Naive thymus-derived CD4-positive, alpha-beta T cell (primary cell): ENCODE measurements at places on chromosomes 2 and 18. TPM values are rescaled to one million over a fixed set of nuclear protein-coding genes. Genes with fewer than 3 reads are reported as not detected.

The LYPD6 gene
- not detected for total RNA-seq

The GORASP2 gene
- total RNA-seq = 72.1 TPM

The KCNK3 gene
- not detected for total RNA-seq

- no peak for DNase-seq
- H3K36me3 ChIP-seq = no peaks in the 10 kb centered on the region
- no peaks in the 10 kb centered on the region for H3K27me3 ChIP-seq
- H3K4me3 ChIP-seq = no peak overlapping the region
These were observed 44.2 kb upstream of the DYNC2LI1 start for GRCh38 chr2:43729491-43730174.

DNA sequence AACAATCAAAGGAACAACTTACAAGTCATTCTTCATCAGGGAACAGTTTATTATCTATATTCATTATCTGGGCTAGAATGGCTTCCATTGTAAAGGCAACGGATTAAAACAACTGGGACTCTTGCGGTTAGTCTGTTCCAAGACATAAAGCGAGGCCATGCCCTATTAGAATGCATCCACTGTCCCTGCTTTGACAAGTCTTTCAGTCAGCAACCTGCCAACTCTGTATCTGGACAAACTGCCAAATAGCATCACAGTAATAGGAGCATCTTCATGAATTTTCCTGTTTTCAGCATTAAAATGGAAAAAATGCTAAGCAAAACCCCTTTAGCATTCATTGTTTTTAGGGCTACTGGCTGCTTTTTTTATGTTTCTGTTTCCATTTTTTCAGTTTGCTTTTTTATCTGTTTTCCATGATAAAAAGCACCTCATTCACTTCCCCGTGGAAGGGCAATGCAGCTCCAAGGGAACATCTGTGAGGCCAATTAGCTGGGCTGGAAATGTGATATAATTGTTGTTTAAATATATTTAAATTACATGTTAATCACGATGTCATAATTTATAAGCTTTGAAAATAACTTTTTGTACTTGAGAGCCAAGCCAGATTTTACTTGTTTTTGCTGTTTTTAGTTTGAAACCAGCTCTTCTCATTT is 834.3 kb downstream of the CPS1 start:
- no peaks in the 10 kb centered on the region for H3K27me3 ChIP-seq
- H3K27ac ChIP-seq = no peak overlapping the region
- no peaks in the 10 kb centered on the region for H3K36me3 ChIP-seq
- no peak overlapping the region for H3K4me3 ChIP-seq

GRCh38 chr18:59072727-59073421 is 66.8 kb upstream of the SEC11C start:
- H3K4me3 ChIP-seq = no peak overlapping the region
- H3K4me1 ChIP-seq = no peaks in the 10 kb centered on the region
- H3K27ac ChIP-seq = no peak overlapping the region
- H3K27me3 ChIP-seq = no peaks in the 10 kb centered on the region
- no peaks in the 10 kb centered on the region for H3K36me3 ChIP-seq
- DNase-seq = no peak

- no peak overlapping the region for H3K4me3 ChIP-seq
- no peak overlapping the region for H3K27ac ChIP-seq
- no peak for DNase-seq
- no peaks in the 10 kb centered on the region for H3K27me3 ChIP-seq
- H3K4me1 ChIP-seq = no peaks in the 10 kb centered on the region
These were observed 20.7 kb downstream of the GNLY start for GRCh38 chr2:85714841-85715240.

GRCh38 chr2:216181351-216181750 is 72.2 kb downstream of the XRCC5 start:
- H3K4me3 ChIP-seq = no peak overlapping the region
- H3K36me3 ChIP-seq = no peaks in the 10 kb centered on the region
- H3K27me3 ChIP-seq = no peaks in the 10 kb centered on the region
- peaks cover 6% of the 10 kb centered on the region for H3K4me1 ChIP-seq

DNA sequence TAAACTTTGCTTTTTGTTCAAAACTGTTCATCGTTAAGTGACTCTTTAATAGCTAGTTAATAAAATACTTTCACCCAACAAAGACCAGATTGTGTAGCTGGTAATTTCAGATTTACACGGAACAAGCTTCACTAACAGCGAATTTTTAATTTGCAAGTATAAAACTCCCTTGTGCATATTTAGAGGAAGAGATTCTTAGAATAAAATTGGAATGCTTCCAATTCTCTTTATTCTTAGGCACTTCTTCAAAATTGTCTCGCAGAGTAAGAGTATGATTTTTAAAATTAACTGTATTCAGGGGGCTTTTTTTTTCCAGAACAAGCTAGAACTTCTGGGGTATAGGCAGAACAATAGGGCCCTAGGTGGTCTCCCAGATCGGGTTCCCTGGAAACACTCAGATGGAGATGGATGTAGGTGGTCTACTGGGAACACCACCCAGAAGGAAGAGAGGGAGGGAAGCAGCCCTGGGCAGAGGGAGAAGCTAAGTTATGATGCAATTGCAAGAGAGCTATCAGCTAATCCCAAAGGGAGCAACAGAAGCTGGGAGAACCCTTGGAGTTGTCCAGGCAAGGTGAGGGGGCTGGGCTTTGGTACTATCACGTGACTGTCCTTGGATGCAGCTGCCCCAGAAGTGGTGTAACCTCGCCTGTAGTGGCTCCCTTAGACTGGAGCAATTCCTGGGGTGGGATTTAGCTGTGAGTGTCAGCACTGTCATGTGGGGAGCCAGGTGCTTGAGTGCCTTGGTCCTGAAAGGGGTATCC is 151.7 kb upstream of the ASB18 start:
- H3K4me3 ChIP-seq = no peak overlapping the region
- no peak overlapping the region for H3K27ac ChIP-seq
- peaks cover 3% of the 10 kb centered on the region for H3K27me3 ChIP-seq
- DNase-seq = no peak
- no peaks in the 10 kb centered on the region for H3K36me3 ChIP-seq

- H3K27me3 ChIP-seq = no peaks in the 10 kb centered on the region
- H3K4me3 ChIP-seq = no peak overlapping the region
- H3K27ac ChIP-seq = no peak overlapping the region
- no peaks in the 10 kb centered on the region for H3K4me1 ChIP-seq
These were observed 40.0 kb upstream of the ACKR3 start for GRCh38 chr2:236529606-236530005.

GRCh38 chr2:101152272-101153076 is 1.3 kb upstream of the TBC1D8 start:
- H3K27ac ChIP-seq = no peak overlapping the region
- no peak for DNase-seq
- no peaks in the 10 kb centered on the region for H3K27me3 ChIP-seq
- peak overlapping the region; percentile 40 for H3K4me3 ChIP-seq

- no peaks in the 10 kb centered on the region for H3K27me3 ChIP-seq
- no peak overlapping the region for H3K27ac ChIP-seq
- H3K4me3 ChIP-seq = no peak overlapping the region
- H3K4me1 ChIP-seq = no peaks in the 10 kb centered on the region
- H3K36me3 ChIP-seq = no peaks in the 10 kb centered on the region
These were observed 51.4 kb downstream of the TMEM178A start for GRCh38 chr2:39717067-39717466.

- no peak for DNase-seq
- no peaks in the 10 kb centered on the region for H3K36me3 ChIP-seq
- H3K27ac ChIP-seq = no peak overlapping the region
- no peak overlapping the region for H3K4me3 ChIP-seq
- peaks cover 30% of the 10 kb centered on the region for H3K4me1 ChIP-seq
- H3K27me3 ChIP-seq = no peaks in the 10 kb centered on the region
These were observed 135.3 kb downstream of the PTGR3 start for GRCh38 chr18:75073654-75074053.

GRCh38 chr2:177545981-177546585 is 153.5 kb downstream of the AGPS start:
- no peak overlapping the region for H3K27ac ChIP-seq
- no peaks in the 10 kb centered on the region for H3K4me1 ChIP-seq
- no peak overlapping the region for H3K4me3 ChIP-seq
- no peak for DNase-seq

- H3K4me3 ChIP-seq = no peak overlapping the region
- no peaks in the 10 kb centered on the region for H3K27me3 ChIP-seq
- no peaks in the 10 kb centered on the region for H3K36me3 ChIP-seq
- H3K4me1 ChIP-seq = no peaks in the 10 kb centered on the region
- no peak for DNase-seq
These were observed 1488.0 kb upstream of the CELF4 start for GRCh38 chr18:39053571-39053970.
